Fibroblast of the aortic adventitia (primary cell): ENCODE measurements at places on chromosomes 3 and 15.

GRCh38 chr3:39869890-39870289 is 60.5 kb downstream of the MYRIP start:
- no peak for DNase-seq

DNA sequence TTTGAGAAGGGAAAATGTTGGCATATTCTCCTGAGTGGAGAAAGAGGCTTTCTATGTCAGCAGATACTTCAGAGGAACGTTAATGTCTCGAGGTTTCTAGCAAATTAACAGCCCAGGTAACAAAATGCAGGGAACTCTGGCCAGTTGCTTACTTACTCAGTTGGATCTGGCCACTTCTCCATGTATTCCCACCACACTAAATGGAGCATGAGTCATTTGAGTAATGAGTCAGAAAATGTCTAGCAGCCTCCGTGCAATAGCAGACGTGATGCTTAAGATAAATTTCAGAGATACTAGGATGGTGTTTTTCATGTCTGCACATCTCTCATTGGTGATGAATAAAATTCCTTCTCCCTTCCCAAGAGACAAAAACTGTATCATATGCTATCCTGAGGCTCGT is 671.5 kb downstream of the FHIT start:
- DNase-seq = peak; percentile 70

- peak; percentile 50 for DNase-seq
Observed at GRCh38 chr3:9947025-9947995, 4.9 kb downstream of the PRRT3 start.

GRCh38 chr3:196275126-196275525 is 12.4 kb downstream of the PCYT1A start:
- DNase-seq = no peak

DNA sequence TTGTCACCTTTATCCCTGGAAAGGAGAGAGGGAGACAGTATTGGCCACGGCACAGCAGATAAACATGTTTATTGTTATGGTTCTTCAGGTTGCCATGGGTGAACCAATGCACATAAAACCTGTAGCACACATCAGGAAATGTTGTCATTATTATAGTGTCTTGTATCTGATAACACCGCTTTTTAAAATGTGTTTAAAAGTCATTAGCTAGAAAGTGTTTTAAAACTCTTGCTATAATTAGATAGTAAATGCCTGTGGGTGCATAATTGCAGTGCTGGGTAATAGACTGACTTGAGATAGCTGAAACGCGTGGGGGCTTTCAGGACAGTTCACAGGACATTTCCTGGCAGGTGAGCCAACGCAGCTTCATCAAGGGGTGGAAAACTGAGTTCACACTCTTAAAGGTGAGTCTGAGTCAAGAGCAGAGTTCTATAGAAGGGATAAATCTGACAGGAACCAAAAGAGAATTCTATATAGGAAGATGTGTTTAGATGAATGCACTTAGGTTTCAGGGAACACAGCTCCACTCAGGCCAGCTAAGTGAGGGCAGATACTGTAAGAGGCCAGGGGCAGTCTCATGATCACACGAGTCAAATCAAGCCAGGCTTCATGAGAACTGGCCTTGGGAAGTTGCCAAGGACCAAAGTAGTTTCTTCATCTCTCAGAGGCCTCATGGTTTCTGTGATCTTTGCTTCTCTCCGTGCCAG is 35.6 kb upstream of the PPP4R2 start:
- peak; percentile 84 for DNase-seq

GRCh38 chr3:144073698-144074097 is 102.1 kb downstream of the DIPK2A start:
- DNase-seq = no peak

DNA sequence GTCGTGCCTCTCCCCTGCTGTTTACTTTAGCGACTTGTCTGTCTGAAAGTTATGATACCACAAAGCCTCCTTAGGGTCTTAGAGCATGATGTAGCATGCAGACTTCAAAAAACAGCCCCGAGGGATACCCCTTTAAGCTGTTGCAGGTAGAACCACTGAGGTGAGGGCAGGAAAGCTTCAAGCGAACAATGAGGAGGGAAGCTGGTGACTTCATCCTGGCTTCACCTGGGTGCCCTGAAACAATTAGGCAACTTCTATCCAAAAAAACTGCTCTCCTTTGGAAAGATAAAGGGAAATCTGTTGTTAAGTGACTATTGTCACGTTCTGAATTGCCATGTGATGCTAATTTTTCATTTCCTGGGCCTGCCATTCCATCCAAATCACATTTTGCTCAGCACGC is 231.6 kb downstream of the SOX2 start:
- DNase-seq = no peak

- DNase-seq = peak; percentile 45
Observed at GRCh38 chr3:127822041-127822681, at the start of gene MGLL. Gene MGLL, minus strand, starts transcription at chr3:127822515. Its CDS starts 197 bp downstream, at chr3:127822318.

GRCh38 chr3:126554560-126555525 is 3.9 kb downstream of the C3orf22 start:
- DNase-seq = no peak

- no peak for DNase-seq
Observed at GRCh38 chr3:140349938-140350337, 327.9 kb upstream of the TRIM42 start.

DNA sequence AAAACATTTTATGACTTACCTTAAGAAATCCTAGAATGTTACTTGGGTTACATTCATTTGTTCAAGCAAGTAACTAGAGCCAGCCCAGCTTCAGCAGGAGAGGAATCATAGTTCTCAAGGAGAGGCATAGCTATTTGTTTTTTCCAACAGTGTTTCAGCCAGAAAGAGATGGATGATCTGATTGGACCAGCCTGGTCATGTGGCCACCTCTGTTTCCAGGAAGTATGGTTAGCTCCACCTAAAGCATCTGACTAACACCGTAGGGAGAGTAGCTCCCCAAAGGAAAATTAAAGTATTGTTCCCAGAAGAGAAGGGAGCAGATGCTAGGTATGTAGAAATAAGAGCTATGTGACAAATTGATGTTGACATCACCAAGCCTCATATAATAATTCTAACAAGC is 417.1 kb downstream of the TAFA4 start:
- no peak for DNase-seq

- peak; percentile 72 for DNase-seq
Observed at GRCh38 chr3:14525685-14526631, 14.2 kb downstream of the GRIP2 start.

GRCh38 chr3:127853681-127854080 is 31.4 kb upstream of the MGLL start:
- no peak for DNase-seq

GRCh38 chr3:136577791-136578190 is 174.4 kb downstream of the STAG1 start:
- DNase-seq = no peak

DNA sequence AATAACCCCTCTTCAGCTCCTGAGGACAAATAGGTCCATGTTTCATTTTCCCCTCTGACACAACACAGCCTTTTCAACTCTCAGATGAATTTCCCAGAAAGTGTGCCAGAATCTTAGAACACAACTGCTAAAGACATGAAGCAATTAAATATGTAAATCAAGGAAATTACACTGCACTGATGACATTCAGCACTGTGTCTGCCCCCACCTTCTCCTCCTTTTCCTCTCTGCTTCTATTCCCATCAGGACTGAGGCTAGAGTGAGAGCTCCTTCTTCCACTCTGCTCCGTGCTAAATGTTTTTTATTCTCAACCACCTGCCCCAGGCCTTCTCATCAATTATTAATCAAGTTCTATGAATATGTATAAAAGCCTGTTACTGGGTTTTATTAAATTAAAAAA is 596.1 kb downstream of the TUSC7 start:
- no peak for DNase-seq

DNA sequence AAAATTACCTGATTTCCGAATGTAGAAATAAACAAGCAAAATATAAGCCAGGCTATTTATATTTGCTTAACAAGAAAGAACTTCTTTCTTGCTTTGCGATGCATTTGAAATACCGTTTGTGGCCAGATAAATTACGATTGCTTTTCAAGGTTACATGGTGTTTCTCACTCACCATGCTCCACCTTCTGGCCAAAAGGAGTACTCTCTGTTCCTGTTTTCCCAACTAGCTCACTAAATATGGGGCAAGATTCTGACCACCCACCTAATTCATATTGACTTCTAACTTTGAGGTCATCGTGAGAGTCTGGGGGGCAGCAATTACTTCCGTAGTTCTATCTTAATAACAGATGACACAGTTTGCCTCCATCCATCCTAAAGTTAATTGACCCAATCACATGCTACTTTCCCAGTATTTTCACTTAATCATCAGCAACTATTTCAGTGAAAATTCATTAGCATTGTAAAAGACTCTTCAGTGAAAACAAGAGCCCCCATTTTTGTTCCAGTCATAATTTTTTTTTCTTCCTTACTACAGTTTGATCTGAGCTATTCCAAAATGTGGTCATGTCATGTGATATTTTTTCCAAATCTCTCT is 25.9 kb downstream of the ACP3 start:
- peak; percentile 82 for DNase-seq

DNA sequence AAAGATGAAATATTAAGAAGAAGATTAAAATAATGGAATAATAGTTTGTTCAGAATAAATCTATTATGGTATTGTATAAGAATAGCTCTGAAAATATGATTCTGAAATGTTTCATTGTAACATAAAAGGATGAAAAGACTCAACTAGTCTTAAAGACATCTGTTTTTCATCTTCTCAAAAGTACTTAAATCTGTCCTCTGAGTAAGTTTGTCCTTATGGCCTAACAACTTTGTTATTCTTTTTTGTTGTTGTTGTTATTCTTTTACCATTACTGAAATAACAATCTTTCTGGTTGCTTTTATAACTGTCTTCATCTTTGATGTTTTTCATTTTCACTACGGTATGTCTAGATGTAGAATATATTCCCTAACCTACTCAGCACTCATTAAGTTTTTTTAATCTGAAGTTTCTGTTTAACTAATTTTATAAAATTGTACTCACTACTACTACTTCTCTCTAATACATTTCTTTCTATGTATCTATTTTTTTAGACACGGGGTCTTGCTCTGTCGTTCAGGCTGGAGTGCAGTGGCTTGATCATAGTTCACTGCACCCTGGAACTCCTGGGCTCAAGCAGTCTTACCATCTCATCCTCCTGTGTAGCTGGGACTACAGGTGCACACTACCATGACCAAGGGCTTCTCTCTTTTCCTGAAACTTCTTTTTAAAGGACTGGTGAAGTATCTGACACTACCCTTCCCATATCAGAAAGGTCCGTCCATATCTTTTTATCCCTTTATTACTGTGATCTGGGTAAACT is 240.7 kb downstream of the PCCB start:
- no peak for DNase-seq

GRCh38 chr3:142723665-142723967 is 218 bp upstream of the TRPC1 start:
- DNase-seq = no peak

DNA sequence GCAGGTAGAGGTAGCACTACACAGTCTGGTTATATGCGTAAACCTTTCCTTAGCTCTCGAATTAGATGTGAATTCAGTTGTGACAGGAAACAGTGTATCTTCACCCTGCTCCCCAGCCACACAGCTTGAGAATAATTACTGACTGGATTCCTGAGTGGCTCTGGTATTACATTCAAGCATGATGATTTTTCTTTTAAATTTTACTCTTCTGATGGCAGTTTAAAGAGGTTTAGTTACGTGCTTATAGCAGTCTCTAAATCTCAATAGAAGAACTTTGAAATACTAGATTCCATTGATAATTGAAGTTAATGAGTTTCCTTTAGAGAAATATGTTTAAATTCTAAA is 98.8 kb downstream of the FNDC3B start:
- no peak for DNase-seq

DNA sequence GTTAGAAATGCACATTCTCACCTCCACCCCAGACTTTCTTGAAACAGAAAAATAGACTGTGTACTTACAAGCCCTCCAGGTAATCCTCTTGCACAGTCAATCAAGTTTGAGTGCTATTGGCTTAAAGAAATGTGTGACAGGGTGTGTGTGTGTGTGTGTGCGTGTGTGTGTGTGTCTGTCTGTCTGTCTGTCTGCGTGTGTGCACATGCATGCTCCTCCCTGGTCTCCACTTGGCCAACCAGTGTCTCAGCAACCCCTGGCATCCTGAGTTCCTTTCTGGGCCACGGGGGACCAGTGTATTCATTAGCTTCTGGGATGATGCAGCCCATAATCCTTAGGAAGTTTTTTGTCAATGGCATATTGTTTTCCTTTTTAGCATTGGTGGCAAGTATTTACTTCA is 128.8 kb upstream of the IL12A start:
- DNase-seq = no peak

GRCh38 chr15:81893182-81893835 is 152.5 kb downstream of the MEX3B start:
- DNase-seq = no peak

DNA sequence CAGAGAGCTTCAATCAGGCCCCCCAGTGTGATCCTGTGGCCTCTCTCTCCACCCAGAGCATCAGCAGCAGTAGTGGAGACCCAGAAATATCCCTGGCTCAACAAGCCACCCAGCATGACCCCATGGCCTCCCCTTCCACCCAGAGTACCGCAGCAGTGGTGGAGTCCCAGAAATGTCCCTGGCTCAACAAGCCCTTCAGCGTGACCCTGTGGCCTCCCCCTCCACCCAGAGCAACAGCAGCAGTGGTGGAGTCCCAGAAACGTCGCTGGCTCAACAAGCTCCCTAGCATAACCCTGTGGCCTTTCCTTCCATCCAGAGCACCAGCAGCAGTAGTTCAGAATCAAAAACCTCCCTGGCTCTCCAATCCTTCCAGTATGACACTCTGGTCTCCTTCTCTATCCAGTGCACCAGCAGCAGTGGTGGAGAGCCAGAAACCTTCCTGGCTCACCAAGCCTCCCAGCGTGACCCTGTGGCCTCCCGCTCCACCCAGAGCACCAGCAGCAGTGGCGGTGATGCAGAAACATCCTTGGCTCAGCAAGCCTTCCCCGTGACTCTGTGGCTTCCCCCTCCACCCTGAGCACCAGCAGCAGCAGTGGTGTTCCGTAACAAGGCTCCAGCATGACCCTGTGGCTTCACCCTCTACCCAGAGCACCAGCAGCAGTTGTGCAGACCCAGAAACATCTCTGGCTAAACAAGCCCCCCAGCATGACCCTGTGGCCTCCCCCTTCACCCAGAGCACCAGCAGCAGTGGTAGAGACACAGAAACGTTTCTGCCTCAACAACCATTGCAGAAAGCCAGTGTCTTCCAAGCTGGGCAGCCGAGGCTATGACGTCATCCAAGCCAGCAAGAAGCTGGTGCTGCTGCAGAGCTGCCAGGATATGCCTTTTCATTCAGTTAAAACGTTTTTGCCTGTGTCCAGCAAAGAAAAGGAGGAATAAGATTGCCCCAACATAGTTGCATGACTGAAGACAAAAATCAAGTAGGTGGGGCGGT is 61.3 kb upstream of the TAMM41 start:
- peak; percentile 4 for DNase-seq

- no peak for DNase-seq
Observed at GRCh38 chr3:184734903-184735701, 23.2 kb upstream of the MAGEF1 start.
